ENCODE measurements at places on chromosomes 6 and 20.

GRCh38 chr6:139073118-139073517 is 44.6 kb downstream of the ABRACL start:
- no peak for DNase-seq

DNA sequence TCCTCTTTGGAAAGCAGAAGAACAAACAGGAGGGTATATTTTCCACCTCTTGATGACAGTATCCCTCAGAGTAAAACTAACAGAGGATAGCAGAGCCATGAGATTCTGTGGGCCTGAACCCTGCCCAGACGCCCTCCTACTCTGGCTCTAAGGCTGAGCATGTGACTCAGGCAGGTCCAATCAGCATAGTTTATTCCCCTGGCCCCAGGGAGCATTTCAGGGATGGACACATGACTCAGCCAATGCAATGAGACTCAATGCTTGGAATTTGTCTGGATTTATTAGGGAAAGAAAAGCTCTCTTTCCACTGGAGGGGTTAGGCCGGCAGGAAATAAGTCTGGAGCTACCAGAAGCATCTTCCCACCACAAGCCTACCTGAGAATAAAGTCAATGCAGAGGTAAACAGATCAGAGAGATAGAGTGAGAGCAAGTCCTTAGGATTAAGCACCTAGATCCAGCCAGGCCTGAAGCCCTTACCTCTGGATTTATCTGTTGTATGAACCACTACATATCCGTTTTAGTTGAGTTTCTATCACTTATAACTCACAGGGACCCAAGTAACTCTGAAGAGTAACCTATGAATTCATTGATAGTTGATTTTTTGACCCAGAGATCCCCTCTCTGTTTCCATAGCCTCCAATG is 68.2 kb upstream of the EYA2 start:
- DNase-seq, result no peak

- no peak for DNase-seq
Observed at GRCh38 chr6:155171109-155171746, 92.6 kb upstream of the CLDN20 start.

DNA sequence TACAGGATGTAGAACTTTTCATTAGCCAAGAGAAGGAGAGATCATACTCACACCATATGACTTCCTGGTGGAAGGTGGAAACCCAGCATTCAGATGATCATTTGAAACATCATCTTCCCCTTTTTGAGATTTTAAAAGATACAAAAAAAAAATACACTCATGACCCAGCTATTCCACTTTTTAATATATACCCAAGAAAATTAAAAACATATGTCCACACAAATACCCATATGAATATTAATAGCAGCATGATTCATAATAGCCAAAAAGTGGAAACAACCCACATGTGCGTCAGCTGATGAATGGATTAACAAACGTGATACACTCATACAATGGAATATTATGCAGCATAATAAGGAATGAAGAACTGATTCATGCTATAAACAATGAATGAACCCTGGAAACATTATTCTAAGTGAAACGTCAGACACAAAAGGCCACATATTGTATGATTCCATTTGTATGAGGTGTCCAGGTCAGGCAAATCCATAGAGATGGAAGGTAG is 130.0 kb upstream of the SGK1 start:
- no peak for DNase-seq

DNA sequence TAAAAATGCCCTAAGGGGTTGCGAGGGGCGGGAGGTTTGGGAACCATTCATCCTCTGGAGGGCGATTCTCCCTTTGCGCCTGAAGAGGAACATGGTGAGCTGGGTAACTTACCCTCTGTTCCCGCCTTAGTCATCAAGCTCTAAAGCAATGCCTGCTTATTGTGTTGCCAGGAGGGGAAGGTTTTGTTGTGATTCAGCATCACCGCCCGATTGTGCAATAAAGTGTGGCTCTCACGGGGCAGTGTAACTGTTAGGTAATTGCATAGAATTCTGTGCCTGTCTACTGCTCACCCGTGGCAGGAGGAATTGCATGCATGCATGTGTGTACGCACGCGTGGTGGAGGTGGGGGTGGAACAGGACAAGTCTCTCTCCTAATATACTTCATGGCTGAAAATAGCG is 95.5 kb upstream of the AGPAT4 start:
- DNase-seq, result no peak

DNA sequence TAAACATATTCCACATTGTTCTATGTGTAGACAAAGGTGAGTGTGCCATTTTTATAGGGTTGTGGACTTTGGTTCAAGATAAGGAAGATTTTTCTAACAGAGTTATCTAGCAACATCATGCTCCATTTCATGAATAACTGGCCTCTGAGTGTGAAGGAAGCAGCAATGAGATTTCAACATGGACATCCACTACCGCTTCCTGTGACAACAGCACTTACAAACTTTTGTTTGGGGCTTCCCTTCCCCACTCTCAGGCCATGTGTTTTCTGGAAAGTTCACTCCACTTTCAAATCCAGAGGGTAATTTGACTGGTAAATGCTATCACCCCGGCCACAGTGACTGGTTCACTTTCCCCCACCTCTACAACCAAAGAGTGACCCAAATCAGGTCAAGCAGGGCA is 38.1 kb upstream of the PROKR2 start:
- DNase-seq, result no peak

- DNase-seq, result no peak
Observed at GRCh38 chr6:83436674-83437073, 5.8 kb upstream of the ME1 start.

GRCh38 chr6:37481711-37482605 is 17.7 kb downstream of the CCDC167 start:
- peak; percentile 79 for DNase-seq

DNA sequence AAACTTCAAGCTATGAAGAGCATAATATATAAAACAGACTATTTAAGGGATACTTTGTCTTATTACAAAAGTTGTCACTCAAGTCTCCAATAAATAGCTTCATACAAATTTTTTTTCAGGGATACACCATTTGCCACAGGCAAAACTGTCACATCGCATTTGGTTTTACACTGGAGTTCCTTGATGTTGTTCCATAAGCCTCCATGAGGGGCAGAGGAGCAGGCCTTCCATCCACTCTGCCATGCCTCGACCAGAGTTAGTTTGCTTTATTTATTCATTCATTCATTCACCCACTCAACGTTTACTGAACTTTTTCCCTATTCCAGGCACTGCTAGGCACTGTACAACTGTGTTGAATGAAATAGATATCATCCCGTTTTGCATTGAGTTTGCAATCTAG is 246.6 kb downstream of the PHF3 start:
- DNase-seq, result no peak

DNA sequence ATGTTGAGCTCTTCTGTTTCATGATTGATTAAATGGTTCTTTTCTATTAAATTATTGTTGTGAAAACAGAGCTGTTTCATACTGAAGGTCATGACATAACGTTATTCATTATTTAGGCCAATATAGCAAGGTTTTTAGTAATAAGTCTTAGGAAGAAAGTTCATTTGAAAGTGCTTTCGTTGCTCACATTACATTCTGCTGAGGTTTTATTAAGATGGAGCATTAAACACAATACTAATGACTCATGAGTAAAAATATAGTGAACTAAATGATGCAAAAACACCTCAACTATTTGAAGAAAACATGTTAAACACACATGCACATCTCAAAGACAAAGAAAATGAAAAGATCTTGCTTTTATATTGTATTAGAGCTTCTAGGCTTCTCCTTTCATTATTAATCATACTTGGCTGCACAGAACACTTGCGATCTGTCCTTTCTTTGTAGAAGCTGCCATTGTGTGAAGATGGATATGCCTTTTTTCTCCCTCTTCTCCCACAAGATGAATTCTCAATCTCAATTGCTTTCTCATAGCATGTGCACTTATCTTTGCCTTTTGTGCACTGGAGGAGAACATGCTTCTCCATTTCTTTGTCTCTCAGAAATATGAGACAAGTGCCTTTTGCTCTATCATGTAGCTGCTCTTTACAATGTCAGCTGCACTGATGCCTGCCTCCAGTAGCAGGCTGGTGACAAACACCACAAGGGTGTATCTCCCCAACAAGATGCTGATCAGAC is 312.4 kb downstream of the PHF3 start:
- peak; percentile 8 for DNase-seq

Data from NCI-H1417 (cell line).